ENCODE measurements at places on chromosomes 2 and 18.

DNA sequence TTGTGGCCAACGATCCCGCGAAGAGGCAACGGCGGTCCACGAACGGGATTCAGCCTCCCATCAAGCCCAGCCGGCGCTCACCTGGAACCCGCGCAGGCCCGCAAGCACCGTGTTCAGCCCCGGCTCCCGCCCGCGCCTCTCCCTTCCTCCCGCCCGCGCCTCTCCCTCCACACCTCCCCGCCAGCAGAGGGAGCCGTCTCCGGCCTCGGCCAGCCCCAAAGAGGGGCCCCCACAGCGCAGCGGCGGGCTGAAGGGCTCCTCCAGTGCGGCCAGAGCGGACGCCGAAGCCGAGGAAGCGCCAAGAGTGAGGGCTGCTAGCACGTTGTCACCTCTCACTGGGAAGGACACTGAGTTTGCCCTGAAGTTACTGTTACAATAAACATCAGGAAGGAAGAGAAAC, 55.3 kb upstream of the LAPTM4A start:
- peak; percentile 10 for DNase-seq

DNA sequence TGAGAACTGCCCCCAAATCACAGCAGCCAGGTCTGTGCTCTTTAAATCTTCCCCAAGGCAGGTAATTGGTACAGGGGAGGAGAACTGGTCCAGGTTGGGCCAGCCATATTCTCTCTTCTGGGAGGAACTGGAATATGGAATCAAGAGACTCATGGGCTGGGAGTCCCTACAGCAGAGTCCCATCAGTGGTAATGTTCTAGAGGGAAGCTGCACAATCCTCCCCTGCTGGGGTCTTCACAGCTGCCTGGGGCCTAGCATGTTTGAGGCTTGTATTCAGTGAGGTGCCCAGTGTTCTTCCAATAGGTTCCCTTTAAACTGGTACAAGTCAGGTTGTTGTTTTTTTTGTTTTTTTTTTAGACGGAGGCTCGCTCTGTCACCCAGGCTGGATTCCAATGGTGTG, 21.1 kb upstream of the EGR4 start:
- DNase-seq, result no peak

DNA sequence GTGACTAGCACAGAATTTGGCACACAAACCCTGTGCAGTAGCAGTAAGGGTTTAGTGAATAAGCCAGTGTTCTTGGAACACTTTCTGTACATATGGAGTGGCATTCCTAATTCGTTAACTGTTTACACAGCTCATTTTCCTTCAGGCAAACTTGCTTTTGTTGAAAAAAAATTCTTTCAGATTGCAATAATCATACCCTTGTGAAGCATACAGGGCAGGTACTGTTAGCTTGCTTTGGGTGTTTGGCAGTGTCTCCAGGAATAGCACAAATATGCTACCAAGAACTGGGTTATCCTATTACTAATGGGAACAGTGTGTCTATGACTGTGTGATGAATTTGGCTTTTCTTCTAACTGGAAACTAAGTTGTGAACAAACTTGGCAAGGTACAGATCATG, 33.4 kb downstream of the UGP2 start:
- DNase-seq, result no peak

DNA sequence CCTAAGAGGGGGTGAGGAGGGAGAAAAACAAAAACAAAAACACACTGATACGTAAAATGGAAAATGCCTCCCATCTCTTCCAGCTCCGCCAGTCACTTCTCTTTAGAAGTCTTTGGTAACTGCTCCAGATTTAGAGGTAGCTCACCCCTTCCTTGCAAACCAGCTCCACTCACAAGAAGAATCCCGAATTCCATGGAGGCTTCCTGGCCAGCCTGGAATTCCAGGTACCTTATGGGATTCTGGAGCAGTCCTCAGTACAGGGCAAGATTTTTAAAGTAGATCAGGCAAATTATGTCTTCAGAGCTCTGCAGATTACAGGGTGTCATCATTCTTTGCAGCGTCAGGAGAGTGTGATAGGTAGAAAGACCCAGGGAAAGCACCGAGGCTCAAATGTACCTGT, 4.8 kb downstream of the STON1 start:
- DNase-seq, result no peak

DNA sequence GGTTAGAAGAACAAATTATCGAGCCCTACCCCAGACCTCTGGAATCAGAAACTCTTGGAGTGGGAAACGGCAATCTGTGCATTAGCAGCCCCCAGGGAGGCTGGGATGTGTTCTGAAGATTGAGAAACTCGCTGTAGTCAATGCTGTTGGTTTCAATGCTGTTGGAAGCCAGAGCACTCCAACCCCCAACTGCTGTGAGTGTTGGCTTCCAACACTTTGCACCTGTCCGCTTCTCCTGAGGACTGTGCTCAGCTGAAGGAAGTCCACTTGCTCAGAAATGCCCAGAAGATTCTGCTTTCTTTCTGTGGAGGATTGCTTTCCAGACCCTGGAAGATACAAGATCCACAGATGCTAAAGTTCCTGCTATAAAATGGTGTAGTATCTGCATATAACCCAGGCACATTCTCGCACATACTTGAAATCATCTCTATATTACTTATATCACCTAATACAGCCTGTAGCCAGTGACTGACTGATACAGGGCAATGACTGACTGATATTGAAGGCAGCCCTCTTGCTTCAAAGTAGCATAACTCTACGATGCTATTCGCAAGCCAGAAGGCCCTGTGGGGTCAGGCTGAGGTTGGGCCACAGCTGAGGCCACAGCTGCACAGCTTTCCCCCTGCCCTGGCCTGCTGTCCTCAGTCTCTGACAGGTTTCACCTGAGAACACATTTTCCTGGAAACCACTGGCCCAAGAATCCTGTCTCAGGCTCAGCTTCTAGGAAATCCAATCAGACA, 757.7 kb upstream of the ID2 start:
- no peak for DNase-seq

DNA sequence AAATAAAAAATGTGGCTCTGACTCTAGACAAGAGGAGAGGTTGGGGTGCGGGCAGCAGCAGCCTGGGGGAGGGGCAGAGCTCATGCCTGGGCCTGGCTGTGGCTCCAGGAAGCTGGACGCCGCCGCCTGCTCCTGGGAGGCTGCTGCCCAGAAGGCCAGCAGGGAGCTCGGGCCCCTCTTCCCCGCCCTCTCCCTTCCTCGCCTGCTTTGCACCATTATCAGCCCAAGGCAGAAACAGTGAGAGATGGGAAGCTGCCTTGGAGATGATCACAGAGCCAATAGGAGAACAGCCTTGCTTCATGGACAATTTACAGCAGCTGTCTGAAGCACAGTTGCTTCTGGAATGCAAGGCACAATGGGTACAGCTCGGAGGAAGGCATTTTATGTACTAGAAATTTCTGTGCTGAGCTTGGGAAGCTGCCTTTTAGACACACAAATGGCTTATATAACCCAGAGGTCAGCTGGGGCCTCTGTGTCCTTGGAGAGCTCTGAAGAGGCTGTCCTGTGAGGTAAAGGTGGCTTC, 55.3 kb upstream of the AFF3 start:
- no peak for DNase-seq

GRCh38 chr2:206084439-206084869, 1.5 kb downstream of the INO80D start:
- DNase-seq, result no peak

Measured in activated CD4-positive, alpha-beta T cell treated with anti-CD3 and anti-CD28 coated beads for 24 hours (primary cell).